Kidney (tissue), 22 donors: ENCODE measurements at places on chromosomes 1 and 21. TPM values are rescaled to one million over a fixed set of nuclear protein-coding genes. Genes with fewer than 3 reads are reported as not detected.

- no peak overlapping the region for H3K27ac ChIP-seq
- no peaks in the 10 kb centered on the region for H3K4me1 ChIP-seq
- DNase-seq: no peak
- no peaks in the 10 kb centered on the region for H3K36me3 ChIP-seq
- H3K4me3 ChIP-seq: no peak overlapping the region
- no peaks in the 10 kb centered on the region for H3K27me3 ChIP-seq
Observed at GRCh38 chr1:238517711-238518110, 627.0 kb upstream of the ZP4 start.

GRCh38 chr1:41109310-41110197, 88.0 kb upstream of the SLFNL1 start:
- H3K27ac ChIP-seq: peak overlapping the region; percentile 84
- peaks cover 5% of the 10 kb centered on the region for H3K4me1 ChIP-seq
- H3K4me3 ChIP-seq: no peak overlapping the region
- no peaks in the 10 kb centered on the region for H3K36me3 ChIP-seq

GRCh38 chr1:52604063-52604770, 2.0 kb downstream of the GPX7 start:
- H3K4me3 ChIP-seq: no peak overlapping the region
- no peaks in the 10 kb centered on the region for H3K27me3 ChIP-seq
- H3K4me1 ChIP-seq: peaks cover 10% of the 10 kb centered on the region
- H3K27ac ChIP-seq: no peak overlapping the region
- H3K36me3 ChIP-seq: no peaks in the 10 kb centered on the region

- no peaks in the 10 kb centered on the region for H3K27me3 ChIP-seq
- no peak for DNase-seq
- no peaks in the 10 kb centered on the region for H3K4me1 ChIP-seq
- H3K4me3 ChIP-seq: no peak overlapping the region
- H3K27ac ChIP-seq: no peak overlapping the region
Observed at GRCh38 chr1:11848373-11848700, 754 bp upstream of the NPPA start.

DNA sequence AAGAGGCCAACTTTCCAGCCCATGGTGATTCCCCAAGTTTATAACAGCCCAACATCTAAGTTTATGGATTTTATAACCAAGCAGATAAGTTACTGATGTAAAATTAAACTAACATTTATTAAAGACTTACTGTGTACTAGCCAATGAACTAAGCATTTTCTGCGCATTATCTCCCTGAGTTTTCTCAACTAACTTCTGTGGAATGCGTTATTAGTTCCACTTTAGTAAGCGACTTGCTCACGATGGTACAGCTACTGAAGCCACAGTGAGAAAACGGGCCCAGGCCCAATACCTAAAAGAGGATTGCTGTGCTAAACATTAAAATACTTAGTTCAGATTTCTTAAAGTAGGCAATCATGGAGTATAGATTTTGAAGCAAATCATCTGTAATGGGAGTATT, 61.0 kb downstream of the ZBTB18 start:
- H3K27me3 ChIP-seq: no peaks in the 10 kb centered on the region
- H3K4me1 ChIP-seq: no peaks in the 10 kb centered on the region
- H3K4me3 ChIP-seq: no peak overlapping the region
- no peak overlapping the region for H3K27ac ChIP-seq
- no peaks in the 10 kb centered on the region for H3K36me3 ChIP-seq

DNA sequence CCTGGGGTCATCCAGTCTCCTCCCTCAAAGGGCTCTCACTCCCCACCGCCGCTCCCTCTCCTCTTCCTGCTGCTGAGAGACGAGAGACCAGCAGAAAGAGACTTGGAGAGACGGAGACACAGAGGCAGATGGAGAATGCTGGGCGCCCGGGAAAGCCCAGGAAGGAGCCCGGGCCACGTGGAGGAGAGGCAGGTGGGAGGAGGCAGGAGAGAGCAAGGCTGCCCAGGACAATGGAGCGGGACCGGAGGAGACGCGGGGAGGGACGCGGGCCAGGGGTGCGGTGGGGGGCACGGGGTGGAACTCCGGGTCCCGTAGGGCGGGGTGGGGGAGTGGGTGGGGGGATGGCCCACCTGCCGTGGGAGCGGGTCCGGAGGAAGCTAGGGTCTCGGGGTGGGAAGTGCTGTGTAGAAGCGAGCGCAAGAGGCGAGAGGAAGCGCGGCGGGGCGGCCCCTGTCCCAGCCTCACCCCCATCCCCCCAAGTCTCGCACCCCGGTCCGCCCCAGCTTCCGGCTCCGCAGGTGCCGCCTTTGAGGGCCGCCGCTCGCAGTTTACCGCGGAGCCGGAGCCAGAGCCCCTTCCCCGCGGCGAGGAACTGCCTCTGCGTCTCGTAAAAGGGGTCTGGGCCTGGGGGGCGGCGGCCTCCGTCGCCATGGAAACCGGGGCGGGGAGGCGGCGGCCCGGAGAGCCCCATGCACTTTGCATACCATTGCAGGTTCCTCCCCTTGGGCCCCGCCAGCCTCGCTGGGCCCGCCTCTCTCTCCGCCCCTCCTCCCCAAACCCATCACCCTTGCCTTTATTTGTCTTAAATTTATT, 11.7 kb upstream of the EPHA2 start:
- no peak overlapping the region for H3K27ac ChIP-seq
- H3K27me3 ChIP-seq: no peaks in the 10 kb centered on the region
- DNase-seq: peak; percentile 88

DNA sequence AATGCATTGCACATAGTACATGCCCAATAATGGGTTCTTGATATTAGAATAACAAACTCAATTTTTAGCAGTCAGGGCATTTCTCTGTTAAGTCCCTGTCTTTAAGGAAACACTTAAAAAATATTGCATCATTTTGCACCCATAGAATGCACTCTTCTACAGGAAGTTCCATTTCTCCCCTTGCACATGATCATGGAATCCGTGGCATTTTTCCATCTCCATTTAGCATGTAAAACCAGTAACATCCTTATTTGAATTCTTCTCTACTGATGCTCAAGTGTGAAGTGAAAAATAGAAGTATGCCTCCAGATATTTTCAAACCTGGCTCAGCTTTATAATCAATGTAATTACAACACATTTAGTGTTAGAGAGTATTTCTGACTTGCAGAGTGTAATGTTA, 192.8 kb downstream of the RWDD3 start:
- no peaks in the 10 kb centered on the region for H3K27me3 ChIP-seq
- H3K4me1 ChIP-seq: no peaks in the 10 kb centered on the region
- H3K27ac ChIP-seq: no peak overlapping the region
- DNase-seq: no peak
- H3K36me3 ChIP-seq: no peaks in the 10 kb centered on the region
- no peak overlapping the region for H3K4me3 ChIP-seq

GRCh38 chr1:89259283-89259971, 13.2 kb downstream of the GBP5 start:
- no peaks in the 10 kb centered on the region for H3K27me3 ChIP-seq
- H3K4me1 ChIP-seq: no peaks in the 10 kb centered on the region
- no peak overlapping the region for H3K4me3 ChIP-seq
- peak; percentile 45 for DNase-seq
- no peak overlapping the region for H3K27ac ChIP-seq

- DNase-seq: no peak
- no peaks in the 10 kb centered on the region for H3K27me3 ChIP-seq
- H3K36me3 ChIP-seq: no peaks in the 10 kb centered on the region
- H3K4me3 ChIP-seq: no peak overlapping the region
- H3K27ac ChIP-seq: no peak overlapping the region
- no peaks in the 10 kb centered on the region for H3K4me1 ChIP-seq
Observed at GRCh38 chr1:224637515-224637914, 21.4 kb downstream of the CNIH3 start.

GRCh38 chr1:192527950-192528349, 47.6 kb upstream of the RGS1 start:
- H3K4me3 ChIP-seq: no peak overlapping the region
- H3K4me1 ChIP-seq: no peaks in the 10 kb centered on the region

DNA sequence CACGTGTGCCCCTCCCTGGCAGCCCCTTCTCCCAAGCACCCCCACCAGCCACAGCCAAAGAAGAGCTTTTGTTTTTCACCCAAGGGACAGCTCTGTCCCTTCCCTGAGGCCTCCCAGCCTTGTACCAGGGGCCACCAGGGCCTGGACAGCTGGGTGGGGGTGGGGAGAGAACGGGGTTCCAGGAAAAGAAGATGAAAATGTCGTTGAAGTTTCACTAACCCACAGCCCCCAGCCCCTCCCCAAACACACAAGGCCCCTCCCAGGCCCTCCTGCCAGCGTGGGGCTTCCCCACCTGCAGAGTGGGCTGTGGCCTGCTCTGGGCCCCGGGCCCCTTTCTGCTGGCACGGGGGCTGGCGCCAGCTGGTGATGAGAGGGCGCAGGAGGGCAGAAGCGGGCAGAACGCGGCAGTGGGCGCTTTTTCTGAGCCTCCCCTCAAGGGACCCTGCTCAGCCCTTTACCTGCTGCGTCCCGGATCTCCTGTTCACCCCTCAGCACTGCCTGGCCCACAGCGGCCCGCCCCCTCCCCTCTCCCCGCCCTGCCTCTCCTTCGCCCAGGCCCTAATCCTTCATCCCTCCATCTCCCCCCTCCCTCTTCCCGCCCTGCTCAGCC, 5.5 kb upstream of the ANKRD65 start:
- peak overlapping the region; percentile 43 for H3K27ac ChIP-seq
- H3K36me3 ChIP-seq: no peaks in the 10 kb centered on the region
- H3K4me1 ChIP-seq: no peaks in the 10 kb centered on the region
- no peak overlapping the region for H3K4me3 ChIP-seq
- no peaks in the 10 kb centered on the region for H3K27me3 ChIP-seq
- DNase-seq: peak; percentile 46

GRCh38 chr1:9626201-9626608, 25.3 kb upstream of the PIK3CD start:
- H3K27me3 ChIP-seq: no peaks in the 10 kb centered on the region
- H3K36me3 ChIP-seq: no peaks in the 10 kb centered on the region
- H3K4me3 ChIP-seq: no peak overlapping the region
- no peak for DNase-seq
- H3K4me1 ChIP-seq: no peaks in the 10 kb centered on the region
- H3K27ac ChIP-seq: no peak overlapping the region

- H3K27ac ChIP-seq: no peak overlapping the region
- no peaks in the 10 kb centered on the region for H3K27me3 ChIP-seq
- H3K4me1 ChIP-seq: no peaks in the 10 kb centered on the region
- no peak for DNase-seq
- H3K36me3 ChIP-seq: no peaks in the 10 kb centered on the region
Observed at GRCh38 chr1:228957535-228957934, 222.3 kb downstream of the RHOU start.

DNA sequence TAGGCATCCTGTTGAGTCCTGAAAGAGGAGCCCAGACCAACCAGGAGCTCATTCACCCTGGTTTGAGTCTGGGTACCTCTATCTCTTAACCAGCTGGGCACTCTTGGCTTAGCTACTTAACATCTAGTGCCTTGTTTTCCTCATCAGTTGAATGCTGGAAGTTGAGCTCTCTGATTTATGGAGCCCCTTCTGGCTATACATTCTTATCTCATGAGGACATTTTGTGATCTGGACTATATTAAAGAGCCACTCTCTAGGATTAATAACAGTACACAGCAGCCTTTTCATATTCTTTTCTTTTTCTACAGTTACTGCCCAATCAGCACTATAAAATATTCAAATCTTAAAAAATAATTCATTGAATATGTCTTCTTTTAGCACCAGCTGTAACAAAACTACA, 296.9 kb upstream of the RUNX1 start:
- no peaks in the 10 kb centered on the region for H3K36me3 ChIP-seq
- H3K27me3 ChIP-seq: no peaks in the 10 kb centered on the region
- no peak for DNase-seq
- no peaks in the 10 kb centered on the region for H3K4me1 ChIP-seq

- no peak overlapping the region for H3K27ac ChIP-seq
- no peaks in the 10 kb centered on the region for H3K4me1 ChIP-seq
- H3K27me3 ChIP-seq: no peaks in the 10 kb centered on the region
- H3K36me3 ChIP-seq: no peaks in the 10 kb centered on the region
- no peak overlapping the region for H3K4me3 ChIP-seq
Observed at GRCh38 chr1:192581131-192581927, 5.8 kb downstream of the RGS1 start.

GRCh38 chr1:114521396-114522263, 10.6 kb upstream of the TRIM33 start:
- H3K27me3 ChIP-seq: no peaks in the 10 kb centered on the region
- no peaks in the 10 kb centered on the region for H3K4me1 ChIP-seq
- H3K27ac ChIP-seq: no peak overlapping the region
- H3K36me3 ChIP-seq: no peaks in the 10 kb centered on the region

GRCh38 chr1:219020386-219020785, 153.3 kb upstream of the LYPLAL1 start:
- no peak overlapping the region for H3K27ac ChIP-seq
- no peak for DNase-seq
- no peaks in the 10 kb centered on the region for H3K27me3 ChIP-seq
- no peak overlapping the region for H3K4me3 ChIP-seq
- no peaks in the 10 kb centered on the region for H3K4me1 ChIP-seq

DNA sequence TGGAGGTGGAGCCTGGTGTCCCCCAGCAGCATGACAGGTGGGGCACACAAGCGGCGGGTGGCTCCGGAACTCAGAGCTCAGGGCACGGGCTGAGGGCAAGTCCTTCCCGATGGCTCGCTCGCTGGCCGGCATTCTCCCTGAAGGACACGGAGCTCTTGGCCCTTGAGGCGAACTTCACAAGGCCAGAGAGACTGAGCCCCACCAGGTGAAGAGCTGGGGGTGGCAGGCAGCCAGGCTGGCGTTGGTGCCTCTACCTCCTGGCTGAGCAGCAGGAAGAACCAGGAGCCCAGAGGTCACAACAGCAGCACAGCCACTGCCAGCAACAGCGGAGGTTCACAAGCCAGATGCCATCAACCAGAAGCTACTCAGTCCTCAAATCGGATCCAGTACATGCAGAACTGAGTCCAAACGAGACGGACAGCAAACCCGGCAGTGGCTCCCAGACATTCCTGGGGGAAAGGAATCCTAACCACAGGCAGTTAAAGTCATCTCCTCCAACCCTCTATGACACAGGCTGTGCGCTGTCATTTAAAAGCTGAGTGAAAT, 54.1 kb downstream of the NPHP4 start:
- no peaks in the 10 kb centered on the region for H3K27me3 ChIP-seq
- no peak overlapping the region for H3K4me3 ChIP-seq
- no peaks in the 10 kb centered on the region for H3K36me3 ChIP-seq
- no peak overlapping the region for H3K27ac ChIP-seq

GRCh38 chr21:44800971-44801467, 601 bp downstream of the UBE2G2 start:
- DNase-seq: no peak
- H3K27ac ChIP-seq: no peak overlapping the region
- H3K36me3 ChIP-seq: peaks cover 21% of the 10 kb centered on the region

Gene MATN1
- 0.13 TPM for total RNA-seq

Gene ERI3
- 60.4 TPM for total RNA-seq

Gene GART
- 60.9 TPM for total RNA-seq

Gene FAM3B
- total RNA-seq: 19.4 TPM

Gene TRPM2
- total RNA-seq: 11.5 TPM

Gene CCNL2
- 199 TPM for total RNA-seq

Gene ESPN
- 14.2 TPM for total RNA-seq

Gene COL8A2
- 6.4 TPM for total RNA-seq
